ENCODE measurements at places on chromosomes 11 and 22.

GRCh38 chr22:19709063-19709769 is 5.1 kb upstream of the SEPTIN5 start:
- peak; percentile 67 for DNase-seq

- DNase-seq, result no peak
Measured at GRCh38 chr11:130181295-130182272, 22.0 kb downstream of the ST14 start.

DNA sequence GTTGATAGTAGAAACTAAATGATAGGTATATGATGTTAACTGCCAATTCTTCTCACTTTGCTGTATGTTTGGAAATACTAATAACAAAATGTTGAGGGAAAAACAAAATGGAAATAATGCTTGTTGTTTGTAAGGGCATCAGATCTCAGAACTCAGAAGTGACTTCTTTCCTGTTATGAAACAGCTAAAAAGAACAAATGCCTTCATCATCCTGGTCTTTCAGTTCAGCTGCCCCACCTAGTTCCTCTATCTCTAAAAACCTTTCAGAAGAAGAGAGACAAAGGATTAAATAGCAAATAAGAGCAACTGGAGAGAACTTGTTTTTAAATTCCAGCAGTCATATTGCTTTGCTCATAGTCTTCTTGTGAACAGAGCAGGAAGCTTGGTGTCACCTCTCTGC is 345.3 kb upstream of the NCAM1 start:
- DNase-seq, result no peak

DNA sequence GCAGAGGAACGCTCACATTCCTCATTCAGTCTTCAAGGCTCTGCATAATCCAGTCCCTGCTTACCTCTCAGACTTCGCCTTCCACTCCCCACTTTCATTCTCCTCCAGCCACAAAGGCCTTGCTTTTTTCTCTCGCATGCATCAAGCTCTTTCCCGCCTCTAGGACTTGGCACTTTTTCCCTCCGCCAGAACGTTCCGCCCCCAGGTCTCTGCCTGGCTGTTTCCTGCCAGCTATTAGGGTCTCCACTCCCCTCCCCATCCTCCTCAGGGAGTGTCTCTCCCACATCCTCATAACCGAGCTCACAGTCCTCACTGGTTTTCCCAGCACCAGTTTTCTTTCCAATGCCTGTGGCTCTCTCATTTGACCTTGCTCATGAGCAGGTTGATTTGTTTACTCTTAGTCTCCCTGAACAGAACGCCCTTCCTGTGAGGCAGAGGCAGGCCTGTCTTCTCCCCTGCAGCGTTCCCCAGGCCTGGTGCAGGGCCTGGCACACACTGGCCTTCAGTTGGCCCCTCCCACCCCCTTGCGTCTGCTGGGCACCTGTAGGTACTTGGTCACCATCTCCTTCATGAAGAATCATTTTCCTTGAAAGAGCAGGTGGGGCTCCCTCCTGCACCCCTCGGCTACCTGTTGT is 75.2 kb downstream of the RTL6 start:
- no peak for DNase-seq

DNA sequence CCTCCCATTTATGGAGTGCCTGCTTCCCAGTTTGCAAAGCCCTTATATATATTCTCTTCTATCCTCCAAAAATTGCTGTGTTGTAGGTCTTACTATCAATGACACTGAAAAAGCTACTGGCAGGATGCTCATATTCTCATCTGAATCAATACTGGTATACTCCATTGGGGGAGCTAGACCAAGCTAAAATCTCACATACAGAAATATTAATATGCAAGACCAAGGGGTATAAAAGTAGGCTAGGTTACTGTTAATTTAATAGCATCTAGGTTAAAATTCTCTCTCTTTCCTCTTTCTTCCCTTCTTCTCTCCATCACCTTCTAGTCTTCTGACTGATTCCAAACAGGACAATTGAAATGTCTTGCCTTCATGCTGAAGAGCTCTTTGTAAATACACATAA is 17.1 kb upstream of the BDNF start:
- peak; percentile 22 for DNase-seq

DNA sequence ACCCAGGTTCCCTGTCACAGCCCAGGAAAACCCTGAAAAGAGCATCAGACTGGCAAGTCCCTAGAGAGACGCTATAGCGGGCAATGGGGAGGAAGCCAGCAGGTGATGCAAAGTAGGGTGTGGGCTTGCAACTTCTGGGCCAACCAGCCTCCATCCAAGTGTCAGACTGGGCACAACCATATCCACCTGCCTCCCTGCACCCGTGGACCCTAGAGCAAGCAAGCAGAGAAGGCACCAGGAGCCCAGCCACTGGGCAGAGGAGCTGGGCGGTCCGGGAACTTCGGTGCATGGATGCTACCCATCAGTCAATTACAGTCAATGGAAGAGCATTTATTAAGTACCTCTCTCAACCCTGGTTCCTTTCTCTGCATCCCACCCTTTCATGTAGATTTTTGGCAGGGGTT is 2.8 kb downstream of the NECTIN1 start:
- no peak for DNase-seq
